Spinal cord (tissue), 10 donors: ENCODE measurements at places on chromosomes 11 and 22.

- no peak overlapping the region for H3K27ac ChIP-seq
- peaks cover 4% of the 10 kb centered on the region for H3K36me3 ChIP-seq
- DNase-seq = no peak
- H3K4me1 ChIP-seq = no peaks in the 10 kb centered on the region
- no peak overlapping the region for H3K4me3 ChIP-seq
Measured at GRCh38 chr11:108718466-108718865, 53.6 kb downstream of the DDX10 start.

GRCh38 chr11:127223026-127223425 lies 222.5 kb upstream of the KIRREL3 start:
- no peaks in the 10 kb centered on the region for H3K36me3 ChIP-seq
- H3K27ac ChIP-seq = no peak overlapping the region
- no peak overlapping the region for H3K4me3 ChIP-seq
- no peak for DNase-seq
- H3K27me3 ChIP-seq = no peaks in the 10 kb centered on the region

GRCh38 chr11:105144887-105145286 lies 5.3 kb upstream of the CARD18 start:
- DNase-seq = no peak
- H3K4me3 ChIP-seq = no peak overlapping the region
- H3K27me3 ChIP-seq = no peaks in the 10 kb centered on the region
- H3K27ac ChIP-seq = no peak overlapping the region
- H3K4me1 ChIP-seq = no peaks in the 10 kb centered on the region

- H3K36me3 ChIP-seq = peaks cover 19% of the 10 kb centered on the region
- H3K27ac ChIP-seq = no peak overlapping the region
- no peak overlapping the region for H3K4me3 ChIP-seq
- no peaks in the 10 kb centered on the region for H3K27me3 ChIP-seq
Measured at GRCh38 chr22:30640361-30640760, 4.8 kb downstream of the SLC35E4 start.

DNA sequence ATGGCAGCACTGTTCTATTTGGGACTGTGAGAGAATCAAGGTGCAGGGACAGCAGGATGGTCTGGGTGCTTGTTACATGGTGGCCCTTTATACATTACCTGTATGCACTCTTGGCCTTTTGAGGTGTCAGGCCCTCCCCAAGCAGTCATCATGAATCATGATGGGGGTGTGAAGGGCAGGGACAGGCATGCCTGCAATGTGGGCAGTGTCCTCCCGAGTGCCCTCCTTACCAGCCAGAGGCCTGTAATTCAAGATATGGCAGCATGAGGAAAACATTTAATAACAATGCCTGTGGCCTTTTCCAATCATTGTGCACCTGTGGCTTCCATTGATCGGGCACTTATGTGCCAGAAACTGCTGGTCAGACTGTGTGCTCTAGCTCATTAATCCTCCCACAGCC lies 25.5 kb upstream of the CYP2D6 start:
- H3K4me3 ChIP-seq = no peak overlapping the region
- H3K4me1 ChIP-seq = peaks cover 5% of the 10 kb centered on the region
- H3K27ac ChIP-seq = no peak overlapping the region
- peaks cover 47% of the 10 kb centered on the region for H3K36me3 ChIP-seq
- no peak for DNase-seq

GRCh38 chr11:7572001-7572712 lies 58.4 kb downstream of the PPFIBP2 start:
- H3K4me3 ChIP-seq = no peak overlapping the region
- peak overlapping the region; percentile 5 for H3K27ac ChIP-seq
- H3K27me3 ChIP-seq = no peaks in the 10 kb centered on the region
- no peak for DNase-seq
- H3K36me3 ChIP-seq = no peaks in the 10 kb centered on the region
